Activated CD4-positive, alpha-beta T cell treated with anti-CD3 and anti-CD28 coated beads, Interleukin-2, amount 50 U/mL, for 1 hour (primary cell): ENCODE measurements at places on chromosomes 3 and 15.

GRCh38 chr15:60396100-60396499 is 1.7 kb downstream of the ANXA2 start:
- DNase-seq, result no peak

- DNase-seq, result no peak
Measured at GRCh38 chr3:171274222-171274621, 186.0 kb downstream of the TNIK start.

DNA sequence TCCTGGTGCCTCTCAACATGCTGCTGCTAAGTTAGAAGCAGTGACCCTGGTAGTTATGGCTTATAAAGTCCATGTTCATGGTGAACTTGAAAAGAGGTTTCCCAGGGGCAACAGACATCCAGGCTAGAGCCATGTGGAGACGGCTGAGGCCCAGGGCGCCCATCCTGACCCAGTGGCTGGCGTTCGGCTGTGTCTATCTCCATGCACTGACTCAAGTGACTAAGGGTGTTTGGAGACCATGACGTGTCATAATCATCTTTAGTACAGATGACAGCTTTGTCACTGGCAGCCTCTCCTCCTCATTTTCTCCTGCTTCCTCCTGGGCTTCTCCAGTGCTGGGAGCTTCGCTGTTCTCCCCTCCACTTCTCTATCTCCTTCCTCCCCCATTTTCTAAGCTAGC is 287.4 kb upstream of the LYSMD4 start:
- no peak for DNase-seq

- no peak for DNase-seq
Measured at GRCh38 chr3:170502297-170502696, 83.6 kb downstream of the SLC7A14 start.

GRCh38 chr3:45871780-45872179 is 14.6 kb upstream of the CCR9 start:
- DNase-seq, result no peak
